ENCODE measurements at places on chromosomes 11 and 22. TPM values are rescaled to one million over a fixed set of nuclear protein-coding genes. Genes with fewer than 3 reads are reported as not detected.

Gene INPP5J
- 0.37 TPM for total RNA-seq

Gene RBM4B
- 18.4 TPM for total RNA-seq

Gene VSIG10L2
- total RNA-seq = not detected

Gene KRTAP5-7
- total RNA-seq = not detected

Gene PLA2G6
- total RNA-seq = 102 TPM

Gene WNT7B
- total RNA-seq = not detected

Gene SCUBE2
- not detected for total RNA-seq

Gene SOX6
- not detected for total RNA-seq

Gene MFRP
- total RNA-seq = not detected

Gene PAK1
- total RNA-seq = 40.8 TPM

Gene FGF4
- not detected for total RNA-seq

Gene WEE1
- 41.6 TPM for total RNA-seq

Gene SYCE3
- total RNA-seq = 1.7 TPM

Gene TUT1
- 36.8 TPM for total RNA-seq

Gene ADAMTS15
- total RNA-seq = 0.05 TPM

Gene CST6
- 0.79 TPM for total RNA-seq
